HFF-Myc (cell line): ENCODE measurements at places on chromosomes 11 and 22.

DNA sequence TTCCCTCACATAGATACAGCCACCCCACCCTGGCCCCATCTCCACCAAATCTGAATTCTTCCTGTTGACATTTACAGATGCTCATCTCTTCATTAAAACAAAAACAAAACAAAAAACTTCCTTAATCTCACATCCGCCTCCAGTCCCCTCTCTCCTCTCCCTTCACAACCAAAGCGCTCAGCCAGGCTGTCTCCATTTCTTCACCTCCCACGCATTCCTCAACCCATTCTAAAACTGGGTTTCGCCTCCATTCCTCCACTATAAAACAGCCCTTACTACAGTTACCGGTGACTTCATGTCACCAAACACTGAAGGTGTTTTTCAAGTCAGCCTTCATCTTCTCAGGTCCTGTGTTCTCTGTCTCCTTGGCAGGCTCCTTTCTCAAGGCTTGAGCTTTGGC lies 9.6 kb downstream of the BACE1-AS start:
- DNase-seq, result no peak

GRCh38 chr22:43183496-43184277 lies 3.2 kb downstream of the TTLL12 start:
- DNase-seq, result no peak

GRCh38 chr11:59069087-59069486 lies 17.0 kb upstream of the GLYATL1B start:
- DNase-seq, result no peak

GRCh38 chr22:32509045-32509444 lies 34.4 kb downstream of the FBXO7 start:
- DNase-seq, result no peak

GRCh38 chr11:78791964-78792363 lies 217.3 kb upstream of the NARS2 start:
- DNase-seq, result no peak

GRCh38 chr11:126817096-126817495 lies 183.5 kb downstream of the KIRREL3 start:
- peak; percentile 43 for DNase-seq

- DNase-seq, result no peak
Observed at GRCh38 chr11:119110439-119110838, 3.3 kb downstream of the C2CD2L start.

DNA sequence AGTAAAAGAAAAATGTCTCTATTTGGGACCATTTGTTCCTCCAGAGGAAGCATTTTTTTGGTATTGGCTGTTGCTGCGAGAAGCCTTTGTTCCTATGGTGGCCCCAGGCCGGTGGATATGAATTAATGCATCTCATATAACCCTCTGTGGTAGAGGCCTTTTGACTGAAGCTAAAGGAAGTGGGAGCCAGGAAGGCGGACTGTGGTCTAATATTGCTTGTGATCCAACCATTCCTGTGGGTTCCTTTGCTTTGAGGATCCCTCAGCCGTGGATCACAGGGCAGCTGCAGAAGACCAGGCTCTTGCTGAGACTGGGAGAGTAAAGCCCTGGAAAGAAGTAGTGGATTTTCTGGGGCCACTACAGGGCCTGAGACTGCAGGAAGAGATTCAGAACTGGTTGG lies 68.3 kb upstream of the NAV2 start:
- no peak for DNase-seq

- DNase-seq, result no peak
Observed at GRCh38 chr11:8649361-8649760, 33.1 kb downstream of the TRIM66 start.

GRCh38 chr22:41909310-41910049 lies 5.4 kb downstream of the SHISA8 start:
- DNase-seq, result no peak

DNA sequence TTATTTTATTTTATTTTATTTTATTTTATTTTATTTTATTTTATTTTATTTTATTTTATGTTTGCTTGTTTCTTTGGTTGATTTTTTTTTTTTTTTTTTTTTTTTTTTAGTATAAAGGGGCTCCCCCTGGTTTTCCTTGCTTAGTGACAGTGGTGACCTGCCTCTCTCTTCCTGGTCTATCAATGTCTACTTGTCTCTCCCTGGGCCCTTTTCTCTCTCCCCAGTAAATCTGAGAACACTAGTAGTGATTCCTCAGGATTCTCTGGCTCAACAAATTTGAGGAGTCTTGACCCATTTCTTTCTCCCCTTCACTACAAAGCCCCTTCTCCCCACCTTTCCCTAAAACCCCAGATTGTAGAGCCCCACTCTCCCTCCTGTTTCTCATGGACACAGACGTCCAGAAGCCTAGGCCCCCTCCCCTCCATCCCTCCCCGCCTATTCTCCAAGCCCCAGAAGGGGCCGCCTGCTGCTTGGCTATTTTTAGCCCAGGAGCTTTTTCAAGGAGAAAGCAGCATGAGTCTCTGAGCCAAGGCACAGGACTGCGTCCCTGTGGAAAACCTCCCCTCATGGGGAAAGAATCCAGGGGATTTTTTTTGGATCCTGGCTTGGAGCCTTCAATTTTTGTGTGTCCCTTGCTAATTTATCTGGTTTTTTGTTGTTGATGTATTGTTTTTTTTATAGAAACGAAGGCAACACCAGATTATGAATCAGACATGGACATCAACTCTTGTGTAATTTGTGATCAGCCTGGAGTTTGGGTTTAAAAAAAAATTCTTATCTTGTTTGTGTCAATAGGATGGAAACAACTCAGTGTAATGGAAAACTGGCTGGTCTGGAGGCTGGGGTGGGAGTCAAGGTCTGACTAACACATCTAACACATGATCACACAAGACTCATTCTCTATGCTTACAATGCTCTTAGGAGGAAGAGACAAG lies 17.5 kb upstream of the ACCSL start:
- no peak for DNase-seq

DNA sequence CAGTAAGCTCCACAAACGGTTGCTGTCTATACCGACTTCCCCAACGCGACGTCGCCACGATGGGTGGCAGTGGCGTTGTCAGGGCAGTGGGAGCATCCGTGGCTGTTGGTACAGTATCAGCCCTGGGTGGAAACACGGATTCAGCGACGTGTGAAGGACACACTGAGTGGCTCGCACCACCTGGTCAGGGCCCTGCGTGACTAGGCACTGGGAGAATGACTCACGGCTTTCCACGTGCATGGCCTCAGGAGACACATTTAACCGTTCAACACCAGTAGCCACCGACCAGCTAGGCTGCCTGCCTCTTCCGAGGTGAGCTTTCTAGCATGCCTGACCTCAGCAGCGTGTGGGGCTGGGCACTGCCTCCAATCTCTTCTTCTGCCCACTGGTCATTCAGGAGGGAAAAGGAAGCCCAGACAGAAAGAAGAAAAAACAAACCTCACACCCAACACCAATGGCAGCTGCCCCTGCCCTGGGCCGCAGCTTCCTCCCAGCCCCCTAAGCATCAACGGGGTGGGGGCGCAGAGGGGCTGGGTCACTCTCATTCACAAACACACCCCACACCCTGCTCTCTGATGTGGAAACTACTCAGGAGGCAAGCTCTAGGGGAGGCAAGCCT lies 59.0 kb downstream of the MYH9 start:
- DNase-seq, result peak; percentile 79

GRCh38 chr11:35714882-35715627 lies 52.5 kb downstream of the TRIM44 start:
- peak; percentile 12 for DNase-seq

DNA sequence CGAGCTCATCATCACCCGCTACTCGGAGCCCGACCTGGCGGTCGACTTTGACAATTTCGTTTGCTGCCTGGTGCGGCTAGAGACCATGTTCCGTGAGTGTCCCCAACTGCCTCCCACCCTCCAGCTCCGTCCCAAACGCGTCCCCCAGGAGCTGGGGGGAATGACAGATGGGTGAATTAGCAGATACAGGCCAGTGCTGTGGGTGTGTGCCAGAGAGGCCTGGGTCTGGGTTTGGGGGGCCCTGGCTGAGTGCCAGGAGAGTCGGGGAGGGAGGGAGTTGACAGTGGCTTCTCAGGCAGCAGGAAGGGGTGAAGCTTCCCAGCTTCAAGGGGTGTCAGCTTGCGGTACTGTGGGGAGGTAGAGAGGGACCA lies 28.6 kb downstream of the CAPN1 start:
- no peak for DNase-seq

DNA sequence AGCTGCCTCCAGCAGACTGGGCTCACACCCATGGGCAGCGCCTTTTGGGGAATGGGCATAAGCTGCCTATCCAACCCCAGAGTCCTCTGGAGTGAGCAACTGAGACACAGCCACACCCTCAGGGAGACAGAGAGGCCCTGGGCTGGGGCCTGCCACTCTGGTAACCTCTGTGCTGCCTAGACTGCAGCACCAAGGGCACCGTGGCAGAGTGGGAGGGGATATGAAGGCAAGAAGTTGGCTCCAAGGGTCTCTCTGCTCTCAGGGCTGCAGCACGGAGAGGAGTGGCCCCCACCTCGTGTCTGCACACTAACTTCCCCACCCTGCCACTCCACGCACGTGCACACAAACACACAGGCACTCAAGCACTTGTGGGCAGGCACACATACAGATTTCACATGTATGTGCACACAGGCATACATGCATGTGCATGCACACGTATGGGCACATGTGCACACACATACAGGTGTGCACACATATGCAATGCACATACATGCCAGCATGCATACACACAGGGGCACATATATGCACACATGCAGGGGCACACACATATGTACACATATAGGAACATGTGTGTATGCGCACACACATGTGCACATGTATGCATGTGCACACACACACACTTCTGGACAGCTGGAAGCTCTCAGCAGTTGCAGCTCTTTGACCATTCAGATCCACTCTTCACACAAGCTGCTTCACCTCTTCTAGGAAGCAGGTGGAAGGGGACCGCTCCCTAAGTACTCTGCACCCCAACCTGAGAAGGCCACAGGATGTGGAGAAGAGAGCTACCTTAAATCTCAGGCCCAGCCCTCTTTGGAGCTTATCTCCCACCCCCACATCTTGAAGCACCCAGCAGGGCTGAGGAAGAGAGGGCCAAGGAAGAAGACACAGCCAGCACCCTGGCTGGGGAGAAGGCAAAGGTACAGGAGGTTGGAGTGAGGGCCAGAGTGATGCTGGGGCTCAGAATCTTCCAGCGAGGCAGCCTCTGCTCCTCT lies 4.3 kb downstream of the IGSF9B start:
- no peak for DNase-seq

DNA sequence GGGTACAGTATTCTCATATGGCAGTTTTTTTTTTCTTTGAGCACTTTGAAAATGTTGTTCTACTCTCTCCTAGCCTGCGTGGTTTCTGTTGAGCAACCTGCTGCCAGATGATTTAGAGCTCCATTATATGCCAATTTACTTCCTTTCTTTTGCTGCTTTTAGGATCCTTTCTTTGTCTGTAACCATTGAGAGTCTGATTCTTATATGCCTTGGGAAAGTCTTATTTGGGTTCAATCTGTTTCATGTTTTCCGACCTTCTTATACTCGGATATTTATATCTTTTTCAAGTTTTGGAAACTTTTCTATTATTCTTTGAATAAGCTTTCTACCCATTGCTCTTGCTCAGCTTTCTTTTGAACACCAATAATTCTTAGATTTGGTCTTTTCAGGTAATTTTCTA lies 138.1 kb upstream of the RAG2 start:
- no peak for DNase-seq

DNA sequence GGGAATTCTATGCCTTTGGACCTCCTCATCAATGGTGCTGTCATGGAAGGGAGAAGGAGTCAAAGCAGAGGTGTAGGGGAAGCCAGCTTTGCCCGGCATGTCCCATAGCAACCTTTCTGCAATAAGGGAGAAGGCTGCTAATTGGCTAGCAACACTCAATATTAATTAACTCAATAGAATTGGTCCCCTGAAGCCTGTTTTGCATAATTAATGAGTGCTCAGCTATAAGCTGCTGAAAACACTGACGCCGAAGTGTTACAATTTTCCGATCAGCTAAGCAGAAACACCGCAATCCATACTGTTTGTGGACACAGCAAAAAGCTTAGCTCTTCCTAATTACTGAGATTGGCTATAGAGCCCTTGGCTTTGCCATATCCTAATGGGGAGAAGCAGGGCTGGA lies 245.0 kb downstream of the CSNK2A3 start:
- DNase-seq, result no peak

DNA sequence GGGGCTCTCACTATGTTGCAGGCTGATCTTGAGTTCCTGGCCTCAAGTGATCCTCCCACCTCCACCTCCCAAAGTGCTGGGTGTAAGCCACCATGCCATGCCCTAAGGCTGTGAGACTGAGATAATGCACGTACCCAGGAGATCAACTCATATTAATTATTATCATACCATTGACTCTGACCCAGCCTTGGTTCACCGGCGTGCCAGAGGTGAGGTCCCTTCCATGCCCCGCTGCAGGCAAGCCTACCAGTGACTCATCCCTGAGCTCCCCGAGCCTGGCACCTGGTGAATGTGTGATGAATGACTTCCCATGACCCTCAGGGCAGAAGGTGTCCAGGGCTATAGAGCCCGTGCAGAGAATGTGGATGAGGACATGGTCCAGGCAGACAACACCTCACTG lies 12.1 kb downstream of the GAL3ST1 start:
- DNase-seq, result no peak

DNA sequence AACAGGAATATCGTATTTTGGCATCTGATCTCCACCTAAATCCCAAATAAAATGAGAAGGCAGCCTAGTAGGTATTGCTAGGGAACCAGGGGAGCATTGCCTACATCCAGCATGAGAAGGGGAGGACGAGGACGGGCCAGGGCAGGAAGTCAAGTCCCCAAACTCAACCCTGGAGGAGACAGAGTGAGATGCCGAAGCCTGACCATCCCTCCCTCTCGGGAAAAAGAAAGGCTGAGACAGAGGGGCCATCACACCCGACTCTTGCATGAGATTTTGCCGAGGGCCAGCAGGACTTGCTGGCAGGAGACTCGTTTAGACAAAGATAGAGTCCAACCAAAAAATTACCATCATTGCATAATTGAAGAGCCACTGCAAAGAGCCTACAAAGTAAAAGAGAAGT lies 50.2 kb upstream of the SPATA19 start:
- no peak for DNase-seq

GRCh38 chr22:49955581-49956417 lies 4.8 kb upstream of the PIM3 start:
- DNase-seq, result no peak

GRCh38 chr11:77079666-77080065 lies 12.9 kb downstream of the CAPN5 start:
- no peak for DNase-seq
